Endothelial cell (in vitro differentiated cells): ENCODE measurements at places on chromosomes 12 and 14.

DNA sequence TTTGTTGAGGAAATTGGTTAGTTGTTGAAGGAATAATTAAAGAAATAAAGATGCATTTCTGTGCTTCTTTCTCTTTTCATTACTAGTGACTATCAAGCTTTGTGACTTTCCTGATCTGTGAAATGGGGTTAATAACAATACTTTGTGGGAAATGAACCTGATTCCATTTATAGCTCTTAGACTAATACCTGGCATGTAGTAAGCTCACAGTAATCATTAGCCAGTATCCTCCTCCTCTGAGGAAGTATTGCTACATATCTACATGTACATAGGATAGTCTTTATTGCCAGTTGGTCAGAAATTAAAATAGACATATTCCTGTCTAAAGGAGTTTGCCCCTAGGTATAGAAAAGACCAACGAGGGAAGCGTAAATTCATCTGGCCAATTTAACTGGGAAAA is 1.8 kb upstream of the CCDC198 start:
- DNase-seq = no peak

GRCh38 chr14:44531658-44532057 is 24.6 kb upstream of the FSCB start:
- no peak for DNase-seq

DNA sequence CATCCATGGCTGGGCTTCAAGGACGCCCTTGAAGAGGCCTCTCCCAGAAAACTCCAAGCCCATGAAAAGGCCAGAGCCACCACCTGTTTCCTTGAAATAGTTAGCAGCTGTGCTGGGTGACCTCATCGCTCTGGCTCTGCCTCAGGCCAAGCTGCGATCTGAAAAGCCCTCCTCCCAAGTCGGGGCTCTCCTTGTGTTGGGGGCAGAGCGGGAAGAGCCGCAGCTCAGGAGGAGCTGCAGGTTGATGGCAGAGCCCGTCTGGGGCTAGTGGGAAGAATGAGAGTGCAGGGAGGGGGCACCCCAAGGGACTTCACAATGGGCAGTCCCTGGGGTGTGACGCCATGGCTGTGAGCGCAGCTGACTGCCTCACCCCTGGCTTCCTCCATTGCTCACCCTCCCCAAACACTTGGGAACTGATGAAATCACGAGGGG is 50.0 kb upstream of the STON2 start:
- DNase-seq = no peak

DNA sequence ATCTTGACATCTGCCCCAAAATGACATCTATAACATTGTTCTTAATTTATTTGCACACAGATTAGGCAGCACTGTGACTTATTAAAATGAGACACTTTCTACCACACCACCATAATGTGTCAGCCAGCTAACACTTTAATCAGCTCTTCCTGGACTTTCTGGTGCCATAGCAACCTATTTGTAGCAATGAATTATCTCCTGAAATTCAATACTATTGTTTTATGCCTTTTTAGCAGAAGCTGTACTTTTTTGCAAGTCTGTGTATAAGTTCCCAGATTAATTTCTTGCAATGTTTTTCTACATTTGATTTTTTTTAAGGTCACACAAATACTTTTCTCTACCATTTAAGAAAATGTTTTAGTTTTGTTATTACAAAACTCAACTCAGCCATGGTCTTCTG is 72.8 kb upstream of the SAV1 start:
- no peak for DNase-seq

- DNase-seq = no peak
Observed at GRCh38 chr14:75605916-75606315, 27.5 kb downstream of the FLVCR2 start.
